Stimulated activated CD4-positive, alpha-beta T cell treated with anti-CD3 and anti-CD28 coated beads, Interleukin-4, amount 100 ng/mL, for 4 hours (primary cell): ENCODE measurements at places on chromosomes 2 and 18.

DNA sequence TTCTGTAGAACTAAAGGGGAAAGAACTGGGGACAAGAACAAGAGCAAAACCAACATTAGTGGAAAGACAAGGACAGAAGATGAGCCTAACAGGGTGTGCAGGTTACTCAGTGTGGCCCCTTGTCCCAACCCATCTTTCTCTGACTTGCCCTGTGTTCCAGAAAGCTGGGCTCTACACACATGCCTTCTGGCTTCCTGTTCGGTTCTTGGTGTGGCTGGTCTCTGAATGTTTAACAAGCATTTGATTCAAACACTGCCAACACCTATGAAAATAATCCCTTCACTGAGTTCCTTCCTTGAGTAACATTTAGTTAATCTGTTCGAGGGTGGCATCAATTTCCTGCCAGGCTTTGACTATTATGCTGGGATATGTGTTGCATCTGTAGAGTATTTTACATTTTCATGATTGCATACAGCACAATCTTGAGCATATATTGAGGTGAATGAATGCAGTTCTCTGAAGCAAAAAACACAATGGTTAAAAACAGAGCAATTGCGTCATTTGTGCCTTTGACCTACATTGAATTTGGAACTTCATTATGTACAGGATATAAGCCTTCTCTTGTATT, 83.3 kb downstream of the MBD2 start:
- no peak for DNase-seq

- DNase-seq, result no peak
Observed at GRCh38 chr2:9764153-9764778, 79.0 kb upstream of the TAF1B start.

- DNase-seq, result peak; percentile 41
Observed at GRCh38 chr2:232292395-232293154, 86.0 kb upstream of the ALPP start.

DNA sequence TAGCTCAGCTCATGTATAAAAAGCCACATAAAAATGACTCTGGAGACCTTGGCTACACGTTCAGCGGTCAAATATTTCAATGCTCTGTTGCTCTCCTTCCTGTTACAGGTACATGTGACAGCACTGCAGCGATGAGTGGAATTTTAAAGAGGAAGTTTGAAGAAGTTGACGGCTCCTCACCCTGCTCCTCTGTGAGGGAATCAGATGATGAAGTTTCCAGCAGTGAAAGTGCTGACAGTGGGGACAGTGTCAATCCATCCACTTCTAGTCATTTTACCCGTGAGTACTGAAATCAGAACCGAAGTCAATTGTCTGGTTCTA, 125.4 kb downstream of the CSRNP3 start:
- no peak for DNase-seq
